ENCODE measurements at places on chromosomes 3 and 15.

- H3K4me3 ChIP-seq, result no peak overlapping the region
- no peaks in the 10 kb centered on the region for H3K4me1 ChIP-seq
- H3K27ac ChIP-seq, result no peak overlapping the region
These were observed 78.4 kb downstream of the CCR1 start for GRCh38 chr3:46129588-46130272.

GRCh38 chr15:24858737-24859601, 95.8 kb upstream of the SNRPN start:
- H3K27me3 ChIP-seq, result no peaks in the 10 kb centered on the region
- H3K27ac ChIP-seq, result peak overlapping the region; percentile 57
- no peaks in the 10 kb centered on the region for H3K4me1 ChIP-seq
- no peak overlapping the region for H3K4me3 ChIP-seq

DNA sequence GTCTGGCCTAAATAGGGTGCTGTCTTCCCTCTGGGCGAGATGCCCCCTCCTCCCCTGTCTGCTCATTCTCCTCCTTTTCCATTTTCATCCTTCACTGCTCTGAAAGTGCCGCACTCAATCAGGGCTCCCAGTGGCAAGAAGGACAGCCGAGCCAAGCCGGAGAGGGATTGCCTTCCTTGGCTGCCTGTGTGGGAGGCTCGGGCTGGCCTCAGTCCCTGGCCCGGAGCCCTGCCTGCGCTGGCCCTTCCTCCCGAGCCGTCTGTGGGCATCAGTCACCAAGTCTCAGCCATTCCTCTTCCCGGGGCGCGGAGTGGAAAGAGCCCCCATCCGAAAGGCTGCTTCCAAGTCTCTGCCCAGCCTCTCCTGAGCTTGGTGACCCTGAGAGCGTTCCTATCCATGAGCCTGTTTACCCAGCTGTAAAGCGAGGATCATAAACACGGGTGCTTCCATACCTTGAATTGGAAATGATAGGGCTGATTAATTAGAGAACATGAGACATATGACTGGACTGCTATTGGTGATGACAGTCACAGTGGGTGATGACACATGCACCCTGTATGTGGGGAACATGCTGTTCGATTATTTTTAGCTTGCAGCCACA, 59.1 kb upstream of the TLE3 start:
- peaks cover 20% of the 10 kb centered on the region for H3K4me1 ChIP-seq
- peak overlapping the region; percentile 12 for H3K4me3 ChIP-seq
- H3K36me3 ChIP-seq, result no peaks in the 10 kb centered on the region
- H3K27ac ChIP-seq, result no peak overlapping the region
- no peaks in the 10 kb centered on the region for H3K27me3 ChIP-seq
- DNase-seq, result peak; percentile 81

- H3K4me1 ChIP-seq, result no peaks in the 10 kb centered on the region
- H3K27ac ChIP-seq, result peak overlapping the region; percentile 31
- H3K4me3 ChIP-seq, result peak overlapping the region; percentile 13
- H3K36me3 ChIP-seq, result no peaks in the 10 kb centered on the region
- H3K27me3 ChIP-seq, result no peaks in the 10 kb centered on the region
These were observed 84.7 kb downstream of the ETV5 start for GRCh38 chr3:186024210-186024609.

DNA sequence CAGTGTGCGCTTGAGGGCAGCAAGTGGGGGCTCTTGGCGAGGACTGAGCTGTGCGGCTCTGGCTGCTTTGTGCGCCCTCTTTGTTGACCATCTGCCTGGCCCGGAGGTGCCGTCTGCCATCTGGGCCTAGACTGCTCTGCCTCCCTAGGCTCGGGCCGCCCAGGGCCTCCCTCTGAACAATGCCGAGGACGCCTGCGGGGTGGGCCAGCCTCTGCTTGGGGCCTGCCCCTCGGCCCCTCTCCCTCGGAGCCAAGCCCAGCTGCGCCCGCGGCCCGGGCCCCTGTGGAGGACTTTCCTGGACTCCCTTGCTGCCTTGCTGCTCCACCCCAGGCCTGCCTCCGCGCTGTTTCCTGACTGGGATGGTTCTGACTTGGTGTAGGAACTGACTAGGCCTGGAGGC, 31.9 kb upstream of the SPSB4 start:
- no peaks in the 10 kb centered on the region for H3K4me1 ChIP-seq
- no peak for DNase-seq
- H3K27ac ChIP-seq, result no peak overlapping the region
- no peak overlapping the region for H3K4me3 ChIP-seq

DNA sequence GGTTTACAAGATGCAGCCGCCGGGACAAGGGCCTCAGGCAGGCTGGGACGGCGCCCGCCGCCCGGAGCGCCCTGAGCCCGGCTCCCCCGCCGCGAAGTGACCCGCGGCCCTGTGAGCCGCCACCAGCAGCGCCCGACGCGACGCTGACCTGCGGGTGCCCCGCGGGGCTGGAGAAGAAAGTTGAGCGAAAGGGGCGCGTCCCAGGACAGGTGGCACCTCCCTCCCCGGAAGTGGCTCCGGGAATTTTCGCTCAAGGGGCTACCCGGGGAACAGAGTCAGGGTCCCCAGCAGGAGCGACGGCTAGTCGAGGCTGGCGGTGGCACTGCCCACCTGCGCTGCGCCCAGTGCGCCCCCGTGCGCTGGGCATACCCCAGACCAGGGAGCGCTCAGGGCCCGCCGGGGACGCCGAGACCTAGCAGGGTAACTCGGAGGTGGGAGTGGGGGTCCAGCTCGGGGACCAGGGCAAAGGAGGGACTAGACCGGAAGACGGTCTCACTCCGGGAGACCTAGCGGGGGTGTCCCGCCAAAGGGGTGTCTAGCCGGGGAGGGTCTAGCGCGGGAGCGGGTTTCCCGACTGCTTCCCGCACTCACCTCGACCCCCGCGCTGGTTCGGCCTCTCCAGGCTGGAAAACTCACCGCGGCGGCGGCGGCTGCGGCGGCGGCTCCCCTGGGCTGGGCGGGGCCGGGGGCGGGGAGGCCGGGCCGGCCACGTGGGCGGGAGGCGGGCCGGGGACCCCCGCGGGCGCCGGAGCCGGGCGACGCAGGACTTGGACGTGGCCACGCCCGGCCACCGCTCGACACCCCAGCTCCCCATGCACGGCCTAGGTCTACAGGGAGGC, 18.4 kb downstream of the SPATA12 start:
- H3K4me1 ChIP-seq, result peaks cover 8% of the 10 kb centered on the region
- H3K27me3 ChIP-seq, result no peaks in the 10 kb centered on the region
- peak overlapping the region; percentile 85 for H3K4me3 ChIP-seq
- peak overlapping the region; percentile 10 for H3K27ac ChIP-seq

DNA sequence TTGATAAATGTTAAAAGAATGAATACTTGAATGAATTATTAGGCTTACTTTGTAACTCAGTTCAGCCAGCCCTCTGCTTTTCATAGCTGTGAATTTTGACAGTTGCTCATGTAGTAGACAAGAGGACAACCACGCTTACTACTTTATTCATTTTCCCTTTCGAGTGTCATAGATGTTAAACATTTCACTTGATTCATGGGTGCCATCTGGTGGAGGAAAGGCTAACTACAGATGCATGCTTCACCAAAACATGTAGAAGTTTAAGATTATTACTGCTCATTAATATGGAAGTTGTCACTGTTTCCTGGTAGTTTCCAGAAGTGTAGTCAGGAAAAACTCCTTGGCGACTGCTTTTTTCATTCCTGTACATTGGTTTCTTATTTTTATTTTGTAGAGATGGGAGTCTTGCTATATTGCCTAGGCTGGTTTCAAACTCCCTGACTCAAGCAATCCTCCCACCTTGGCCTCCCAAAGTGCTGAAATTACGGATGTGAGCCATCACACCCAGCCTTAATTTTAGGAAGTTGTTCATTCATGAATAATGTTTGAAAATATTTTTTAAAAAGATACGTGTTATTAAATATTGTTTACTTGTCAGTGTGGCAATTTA, 163.2 kb downstream of the B3GALNT1 start:
- no peaks in the 10 kb centered on the region for H3K4me1 ChIP-seq
- DNase-seq, result no peak
- H3K36me3 ChIP-seq, result no peaks in the 10 kb centered on the region
- H3K4me3 ChIP-seq, result no peak overlapping the region
- no peak overlapping the region for H3K27ac ChIP-seq

DNA sequence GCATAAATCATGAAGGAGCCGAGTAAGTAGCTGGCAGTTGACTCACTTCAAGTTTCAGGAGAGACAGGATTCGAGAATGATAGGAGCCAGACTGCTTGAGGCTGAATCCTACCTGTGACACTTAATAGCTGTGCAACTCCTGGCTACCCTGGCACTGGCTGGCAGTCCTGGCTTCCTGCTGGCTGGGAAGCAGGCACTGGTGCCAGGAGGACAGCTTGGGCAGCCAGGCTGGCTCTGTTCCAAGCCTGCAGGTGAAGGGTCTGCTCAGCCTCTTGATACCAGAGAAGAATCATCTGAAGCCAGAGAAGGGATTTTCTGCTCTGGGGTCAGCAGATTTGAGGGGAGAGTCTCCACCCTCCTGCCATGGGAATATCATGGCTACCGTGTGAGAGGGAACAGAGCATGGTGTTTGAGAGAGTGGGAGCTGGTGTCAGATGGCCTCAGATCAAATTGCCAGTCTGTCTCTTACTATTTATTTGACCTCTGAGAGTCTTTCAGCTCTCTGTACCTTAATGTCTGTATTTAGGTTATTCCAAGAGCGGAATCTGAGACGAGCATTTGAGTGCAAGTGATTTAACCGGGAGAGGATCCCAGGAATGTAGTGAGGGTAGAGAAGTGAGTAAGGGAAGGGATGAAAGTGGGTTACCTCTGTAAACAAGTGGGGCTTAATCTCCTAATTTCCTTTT, 4.4 kb upstream of the XIRP1 start:
- H3K27ac ChIP-seq, result no peak overlapping the region
- H3K4me1 ChIP-seq, result no peaks in the 10 kb centered on the region
- no peak overlapping the region for H3K4me3 ChIP-seq
- no peaks in the 10 kb centered on the region for H3K27me3 ChIP-seq
- no peaks in the 10 kb centered on the region for H3K36me3 ChIP-seq

DNA sequence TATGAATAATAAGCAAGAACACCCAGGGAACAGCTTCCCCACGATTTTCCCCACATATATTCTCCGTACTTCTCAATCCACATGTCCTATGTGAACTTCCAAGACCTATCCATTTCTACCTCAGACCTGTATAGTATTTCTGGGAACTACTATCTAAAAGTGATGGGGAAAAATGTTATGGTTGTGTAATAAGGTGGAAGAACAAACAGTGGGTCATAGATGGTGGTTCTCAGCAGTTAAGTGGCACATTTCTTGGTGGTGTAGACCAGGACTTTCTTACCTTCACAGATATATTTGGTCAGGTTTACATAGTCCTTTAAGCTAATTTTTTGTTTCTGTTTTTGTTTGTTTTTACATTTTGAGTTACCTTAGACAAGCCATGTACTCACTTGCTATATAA, 675.1 kb downstream of the GBE1 start:
- H3K36me3 ChIP-seq, result no peaks in the 10 kb centered on the region
- no peak overlapping the region for H3K27ac ChIP-seq
- no peaks in the 10 kb centered on the region for H3K27me3 ChIP-seq
- H3K4me1 ChIP-seq, result no peaks in the 10 kb centered on the region
- DNase-seq, result no peak
- no peak overlapping the region for H3K4me3 ChIP-seq

GRCh38 chr3:186746008-186746407, 28.8 kb downstream of the KNG1 start:
- no peak overlapping the region for H3K4me3 ChIP-seq

DNA sequence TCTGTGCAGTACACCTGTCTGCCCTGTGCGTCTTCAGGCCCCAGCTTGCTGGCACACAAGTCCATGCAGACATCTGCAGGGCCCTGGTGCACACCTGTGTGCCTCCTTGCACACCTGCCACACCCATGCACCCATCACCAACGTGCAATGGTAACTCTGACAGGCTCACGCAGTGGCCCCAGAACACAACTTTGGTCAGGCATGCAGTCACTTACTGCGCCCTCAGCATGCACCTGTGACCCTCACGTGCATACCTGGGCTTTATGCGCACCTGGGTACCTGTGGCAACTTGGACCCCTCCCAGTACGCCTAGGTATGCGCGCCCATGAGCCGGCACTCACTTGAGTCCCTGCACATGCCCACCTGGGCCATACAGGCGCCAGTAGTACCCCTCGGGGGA, 1.7 kb downstream of the PLXND1 start:
- no peaks in the 10 kb centered on the region for H3K36me3 ChIP-seq
- H3K27ac ChIP-seq, result peak overlapping the region; percentile 83
- H3K27me3 ChIP-seq, result no peaks in the 10 kb centered on the region

DNA sequence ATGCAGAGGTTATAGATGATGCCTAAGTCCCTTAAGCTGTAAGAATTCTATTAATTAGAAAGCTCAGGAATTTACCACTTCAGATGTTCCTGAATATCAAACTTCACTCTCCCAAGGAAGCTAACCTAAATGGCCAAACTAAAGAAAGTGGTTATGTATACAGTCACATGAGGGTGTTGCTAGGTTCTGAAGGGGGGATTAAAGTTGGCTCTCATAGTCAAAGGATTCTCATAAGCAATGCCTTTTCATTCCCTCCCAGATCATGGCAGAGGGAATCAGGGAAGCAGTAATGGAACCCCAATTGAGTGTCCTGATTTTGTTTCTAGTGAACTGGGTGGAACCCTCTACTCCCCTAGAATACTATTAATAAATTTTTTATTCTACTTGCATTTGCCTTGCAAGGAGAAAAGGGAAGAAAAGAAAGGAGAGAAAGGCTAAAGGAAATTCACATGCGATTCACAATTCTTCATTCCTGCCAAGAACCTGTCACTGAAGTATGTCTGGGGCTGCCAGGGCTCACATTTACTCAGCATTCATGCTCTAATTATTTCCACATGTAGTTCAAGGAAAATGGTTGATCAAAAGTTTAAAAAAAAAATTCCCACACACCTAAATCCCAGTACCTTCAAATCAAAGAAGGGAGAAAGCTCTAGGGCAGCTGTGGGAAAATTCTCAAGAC, 25.1 kb downstream of the FSTL1 start:
- peaks cover 10% of the 10 kb centered on the region for H3K36me3 ChIP-seq
- peak; percentile 83 for DNase-seq
- no peak overlapping the region for H3K4me3 ChIP-seq

DNA sequence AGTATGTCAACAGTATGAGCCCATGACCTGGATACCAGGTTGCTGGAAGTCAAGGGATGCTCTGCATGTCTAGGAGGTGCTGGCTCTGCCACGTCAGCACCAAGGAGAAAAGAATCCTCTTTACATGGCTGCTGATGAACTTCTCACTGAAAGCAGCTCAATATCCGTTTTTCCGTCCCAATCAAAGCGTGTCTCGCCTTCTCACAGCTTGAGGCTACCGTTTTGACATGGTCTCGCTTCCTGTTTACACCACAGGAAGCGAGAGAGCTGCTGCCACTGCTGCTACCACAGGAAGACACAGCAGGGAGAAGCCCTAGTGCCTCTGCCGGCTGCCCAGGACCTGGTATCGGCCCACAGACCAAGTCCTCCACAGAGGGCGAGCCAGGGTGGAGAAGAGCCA, 27.3 kb downstream of the STARD5 start:
- no peak for DNase-seq
- no peak overlapping the region for H3K4me3 ChIP-seq
- peaks cover 4% of the 10 kb centered on the region for H3K4me1 ChIP-seq
- no peaks in the 10 kb centered on the region for H3K27me3 ChIP-seq
- H3K27ac ChIP-seq, result peak overlapping the region; percentile 54
- H3K36me3 ChIP-seq, result no peaks in the 10 kb centered on the region

- no peaks in the 10 kb centered on the region for H3K4me1 ChIP-seq
- no peaks in the 10 kb centered on the region for H3K27me3 ChIP-seq
- no peak overlapping the region for H3K27ac ChIP-seq
- no peak overlapping the region for H3K4me3 ChIP-seq
- peaks cover 51% of the 10 kb centered on the region for H3K36me3 ChIP-seq
These were observed 81.6 kb downstream of the HERC1 start for GRCh38 chr15:63752075-63752684.

GRCh38 chr3:46669191-46669999, 24.1 kb downstream of the ALS2CL start:
- no peaks in the 10 kb centered on the region for H3K27me3 ChIP-seq
- H3K36me3 ChIP-seq, result no peaks in the 10 kb centered on the region
- no peaks in the 10 kb centered on the region for H3K4me1 ChIP-seq
- peak; percentile 6 for DNase-seq

Data from ascending aorta (tissue), 2 donors.